ENCODE measurements at places on chromosomes 7 and 10. TPM values are rescaled to one million over a fixed set of nuclear protein-coding genes. Genes with fewer than 3 reads are reported as not detected.

The TMEM176A gene
- 0.39 TPM for total RNA-seq

DNA sequence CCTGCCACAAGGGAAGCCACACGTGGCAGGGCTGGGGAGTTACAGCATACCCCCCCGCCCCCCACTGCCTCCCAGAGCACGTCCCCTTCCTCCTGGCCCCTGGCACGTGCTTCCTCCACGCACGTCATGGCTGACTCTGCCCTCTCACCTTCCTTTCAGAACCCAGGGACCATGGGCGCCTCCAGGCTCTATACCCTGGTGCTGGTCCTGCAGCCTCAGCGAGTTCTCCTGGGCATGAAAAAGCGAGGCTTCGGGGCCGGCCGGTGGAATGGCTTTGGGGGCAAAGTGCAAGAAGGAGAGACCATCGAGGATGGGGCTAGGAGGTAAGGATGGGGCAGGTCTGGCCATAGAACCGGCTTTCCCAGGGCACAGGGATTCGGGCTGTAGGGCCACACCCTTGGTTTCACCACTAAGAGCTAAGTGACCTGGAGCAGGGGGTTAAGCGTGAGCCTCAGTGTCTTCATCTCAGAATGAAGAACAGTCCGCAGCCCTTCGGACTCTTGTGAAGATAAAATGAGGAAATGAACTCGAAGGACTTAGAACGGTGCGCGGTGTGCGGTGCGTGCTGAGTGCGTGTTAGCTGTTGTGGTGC, 2.5 kb downstream of the NUDT1 start:
- no peak for DNase-seq

- no peak for DNase-seq
Observed at GRCh38 chr7:37476428-37476827, 27.8 kb upstream of the ELMO1 start.

The MMP21 gene
- not detected for total RNA-seq

DNA sequence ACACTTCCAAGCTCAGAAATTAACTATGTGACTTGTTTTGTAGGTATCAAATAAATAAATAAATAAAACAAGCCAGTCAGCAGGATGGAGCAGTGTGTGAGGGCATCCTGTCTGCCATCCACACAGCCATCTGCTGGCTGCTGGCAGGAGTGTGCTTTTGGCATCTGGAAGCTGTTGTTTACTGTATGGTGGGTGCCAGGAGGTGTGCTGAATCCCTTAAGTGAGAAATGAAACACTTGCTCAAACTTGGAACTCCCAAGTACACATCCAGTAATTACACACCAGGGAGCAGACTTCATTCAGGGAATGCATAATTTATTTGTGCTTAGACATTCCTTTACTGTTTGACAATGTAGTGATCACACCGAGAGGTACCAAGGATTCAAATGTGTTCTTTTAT, 16.9 kb upstream of the TAX1BP1 start:
- no peak for DNase-seq

DNA sequence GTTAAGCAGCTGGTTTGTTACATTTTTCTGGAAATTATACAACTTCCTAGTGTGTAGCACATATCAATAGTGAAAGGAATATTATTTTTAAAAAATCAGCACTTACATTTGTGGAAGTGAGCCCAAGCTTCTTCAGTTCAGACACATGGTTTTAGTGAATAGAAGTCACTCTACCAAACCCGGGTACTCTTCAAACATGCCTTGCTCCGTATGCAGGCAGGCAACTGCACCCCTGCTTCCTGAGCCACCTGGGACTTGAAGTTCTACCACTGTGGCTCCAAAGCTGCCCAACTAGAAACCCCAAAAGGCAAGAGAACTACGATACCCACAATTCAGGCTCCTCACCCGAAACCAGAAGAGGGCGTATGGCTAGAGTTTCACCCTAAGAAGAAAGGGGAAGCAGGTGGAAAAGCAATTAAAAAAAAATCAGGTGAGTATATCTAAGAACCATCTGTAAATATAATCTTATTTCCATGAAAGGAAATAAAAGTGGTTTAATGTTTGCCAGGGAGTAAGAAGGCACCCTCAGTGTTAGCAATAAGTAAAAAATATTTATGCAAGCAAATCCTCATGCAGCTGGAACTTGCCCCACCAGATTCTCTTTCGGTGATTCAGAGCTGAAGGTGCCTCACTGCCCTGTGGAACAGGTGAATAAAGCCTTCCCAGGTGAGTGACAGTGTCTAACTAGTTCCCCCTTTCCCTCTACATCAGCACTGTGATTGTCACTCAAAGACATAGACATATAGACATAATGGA, at the start of gene MACC1:
TSS of gene MACC1 (minus strand) at position 192 of the 756 bp plus-strand sequence. CDS start 55,522 bp downstream, outside the sequence.
- no peak for DNase-seq

The PALD1 gene
- total RNA-seq = 3.0 TPM

GRCh38 chr7:26694141-26694540, 170.2 kb downstream of the SKAP2 start:
- no peak for DNase-seq

- DNase-seq = no peak
Observed at GRCh38 chr7:45660901-45661211, 86.7 kb downstream of the ADCY1 start.

DNA sequence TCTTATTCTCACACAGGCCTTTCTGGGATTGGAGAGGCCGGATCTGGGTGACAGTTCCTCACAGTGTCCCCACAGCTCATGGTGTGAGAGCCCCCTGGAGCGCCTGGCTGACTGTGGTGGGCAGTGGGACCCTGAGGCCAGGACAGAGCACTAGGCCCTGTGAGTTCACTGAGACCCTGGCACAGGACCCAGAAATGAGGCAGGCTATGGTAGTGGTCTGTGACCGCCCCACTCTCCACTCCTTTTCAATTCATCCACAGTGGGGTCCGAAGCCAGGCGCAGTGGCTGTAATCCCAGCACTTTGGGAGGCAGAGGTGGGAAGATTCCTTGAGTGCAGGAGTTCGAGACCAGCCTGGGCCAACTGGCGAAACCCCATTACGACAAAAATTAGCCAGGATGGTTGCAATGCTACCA, 95.9 kb upstream of the TNRC18 start:
- no peak for DNase-seq

The ACHE gene
- total RNA-seq = 10.4 TPM

The CLRN3 gene
- not detected for total RNA-seq

Data from Panc1 (cell line).